ENCODE measurements at places on chromosomes 3 and 15. TPM values are rescaled to one million over a fixed set of nuclear protein-coding genes. Genes with fewer than 3 reads are reported as not detected.

Gene SLC6A11
- total RNA-seq, result 0.88 TPM

Gene ITGA11
- total RNA-seq, result 0.06 TPM

Gene SLC9C1
- total RNA-seq, result 0.24 TPM

Gene C15orf62
- 0.56 TPM for total RNA-seq

Gene WHAMM
- 3.3 TPM for total RNA-seq

Gene PLS1
- 44.7 TPM for total RNA-seq

Gene MRPL3
- 175 TPM for total RNA-seq

Gene NEDD4
- 3.9 TPM for total RNA-seq

Gene PCSK6
- 3.3 TPM for total RNA-seq

Gene ANO10
- total RNA-seq, result 53.6 TPM

Gene RBPMS2
- 243 TPM for total RNA-seq

All from H1 (cell line).